ENCODE measurements at places on chromosomes 3 and 15.
A peak's percentile ranks its signal among the peaks of the same experiment; 100 is the strongest.

GRCh38 chr3:164222197-164222596 is 856.1 kb downstream of the SI start:
- DNase-seq = no peak

- DNase-seq = no peak
Measured at GRCh38 chr15:63918317-63918672, 84.5 kb upstream of the HERC1 start.

- DNase-seq = no peak
Measured at GRCh38 chr3:10933470-10933804, 59.1 kb upstream of the SLC6A1 start.

DNA sequence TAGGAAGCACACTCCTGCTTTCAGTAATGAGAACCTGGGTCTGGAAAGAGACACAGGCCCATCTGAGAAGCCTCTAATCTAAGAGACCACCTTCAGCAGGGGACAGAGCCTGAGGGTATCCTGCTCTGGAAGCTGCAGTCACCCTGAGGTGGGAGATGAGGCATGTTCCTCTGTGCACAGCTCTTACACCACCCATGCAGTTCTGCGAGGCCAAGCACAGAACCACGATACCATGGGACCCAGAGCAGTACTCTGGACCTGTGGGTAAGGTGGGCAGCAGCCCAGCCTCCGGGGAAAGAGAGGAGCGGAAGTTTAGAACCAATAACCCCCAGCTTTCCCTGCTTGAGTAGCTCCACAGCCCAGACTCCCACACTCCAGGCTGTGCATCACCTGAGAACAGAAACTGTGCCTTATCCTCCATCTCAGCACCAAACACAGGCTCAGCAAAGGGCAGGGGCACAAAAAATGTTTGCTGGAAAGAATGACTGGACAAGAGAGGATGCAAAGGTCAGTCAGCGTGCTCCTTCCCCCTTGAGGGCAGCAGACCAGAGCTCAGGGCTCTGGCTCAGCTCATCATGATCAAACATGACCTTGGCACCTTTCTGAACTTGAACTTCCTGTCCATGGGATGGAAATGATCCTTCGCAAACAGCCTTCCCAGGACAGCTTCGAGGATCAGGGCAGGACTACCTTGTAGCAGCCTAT is 43.1 kb downstream of the RBPMS2 start:
- peak; percentile 50 for DNase-seq

DNA sequence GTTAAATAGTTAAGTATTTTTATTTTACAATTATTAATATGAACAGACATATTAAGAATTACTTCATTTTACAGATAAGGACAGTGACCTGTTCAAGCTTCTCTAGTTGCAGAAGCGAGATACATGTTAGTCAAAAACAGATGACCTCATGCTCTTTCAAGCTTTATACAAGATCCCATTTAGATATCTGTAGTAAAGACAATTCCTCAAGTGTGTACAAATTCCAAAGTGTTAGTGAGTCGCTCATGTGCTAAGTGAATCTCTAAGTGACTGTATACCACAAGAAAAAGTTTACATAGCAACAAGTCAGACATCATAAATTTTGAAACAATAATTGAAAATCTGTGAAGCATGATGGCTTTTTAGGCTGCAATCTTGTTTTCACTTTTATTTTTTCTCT is 293.8 kb downstream of the ROBO1 start:
- DNase-seq = no peak

GRCh38 chr3:23916152-23916885 is 471 bp downstream of the NKIRAS1 start:
- no peak for DNase-seq

DNA sequence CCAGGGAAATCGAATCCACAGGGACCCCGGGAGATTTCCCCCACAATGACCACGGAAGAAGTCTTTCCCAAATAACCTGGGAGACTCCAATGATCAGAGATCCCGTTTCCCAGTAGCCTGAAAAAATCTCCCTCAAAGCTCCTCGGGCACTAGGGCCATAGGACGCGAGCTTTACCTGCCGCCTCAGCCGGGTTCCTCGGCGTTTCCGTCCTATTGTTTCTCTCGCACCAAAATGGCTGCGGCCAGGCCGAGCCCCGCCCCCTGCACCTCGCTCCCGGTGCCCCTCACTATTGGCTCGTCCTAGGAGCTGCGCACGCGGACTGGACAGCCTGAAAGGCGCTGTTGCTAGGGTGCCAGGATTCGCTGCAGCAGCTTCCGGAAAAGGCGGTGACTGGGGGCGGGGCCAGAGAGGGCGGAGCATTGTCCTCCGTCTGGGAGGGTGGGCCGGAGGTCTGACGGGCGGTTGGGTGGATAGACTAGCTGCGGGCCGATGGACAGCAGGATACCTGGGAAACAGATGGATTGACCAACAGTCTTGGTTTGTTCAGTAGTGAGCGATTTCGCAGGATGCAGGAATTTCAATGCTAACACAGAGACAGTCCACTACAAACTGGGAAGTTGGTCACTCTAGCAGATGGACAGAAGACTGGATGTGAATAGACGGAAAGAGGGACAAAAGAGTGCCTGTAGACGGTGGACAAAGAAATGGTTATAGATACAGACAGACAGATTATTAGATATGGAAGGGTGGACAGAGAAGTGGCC is at the start of gene IP6K2:
Gene IP6K2 (minus strand): TSS at position 240 of the 765 bp plus-strand sequence. CDS start 21,930 bp downstream, outside the sequence.
- DNase-seq = peak; percentile 95

GRCh38 chr3:127260826-127261555 is 26.9 kb downstream of the PRR20G start:
- DNase-seq = no peak

DNA sequence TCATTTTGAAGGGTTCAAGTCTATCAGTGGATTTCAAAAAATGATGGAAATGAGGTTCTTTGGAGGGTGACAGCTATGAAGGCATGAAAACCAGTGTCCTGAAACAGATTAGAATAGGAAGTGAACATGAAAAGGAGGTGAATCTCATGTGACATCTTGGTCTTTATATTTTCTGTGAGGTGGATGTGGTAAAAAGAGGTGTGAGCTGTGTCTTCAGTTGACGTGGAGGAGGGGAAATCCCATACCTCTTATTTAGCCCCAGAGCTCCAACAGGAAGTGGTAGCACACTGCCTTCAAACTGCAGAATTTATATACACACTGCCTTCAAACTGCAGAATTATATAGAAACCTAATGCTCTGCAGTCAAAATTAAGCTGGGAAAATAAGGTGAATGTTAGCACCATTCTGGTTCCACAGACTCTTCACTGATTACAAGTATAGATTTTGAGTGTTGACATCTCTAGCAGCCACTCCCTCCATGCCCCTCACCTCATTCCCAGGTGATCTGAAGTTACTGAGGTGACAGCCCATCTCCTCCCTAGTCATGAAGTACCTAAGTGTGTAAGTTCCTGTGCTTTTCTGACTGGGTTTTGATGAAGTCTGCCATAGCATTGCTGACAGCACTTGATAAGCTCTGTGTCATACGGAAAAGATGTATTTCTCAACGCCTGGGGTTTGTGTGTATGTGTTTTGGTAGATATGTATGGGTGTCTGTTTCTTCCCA is 2.7 kb downstream of the RAB8B start:
- DNase-seq = no peak

DNA sequence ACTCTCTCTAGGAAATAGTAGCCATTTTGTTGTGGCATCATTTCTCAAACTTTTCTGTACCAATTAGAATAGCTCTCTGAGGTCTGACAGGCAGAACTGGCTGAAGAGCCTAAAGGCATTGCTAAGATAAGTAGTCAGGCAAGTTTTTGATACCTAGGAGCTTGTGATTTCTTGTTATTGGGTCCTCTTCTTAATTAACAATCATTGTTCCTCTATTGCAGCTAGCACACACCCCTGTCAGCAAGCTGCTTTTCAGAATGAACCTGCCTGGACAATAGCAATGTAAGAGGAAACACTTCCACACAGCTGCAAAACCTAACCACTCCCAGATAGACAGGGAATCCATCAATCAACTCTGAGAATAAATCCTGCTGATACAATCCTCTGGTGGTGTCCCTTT is 403.9 kb upstream of the TBL1XR1 start:
- DNase-seq = no peak

- no peak for DNase-seq
Measured at GRCh38 chr3:18185624-18186023, 239.5 kb downstream of the SATB1 start.

DNA sequence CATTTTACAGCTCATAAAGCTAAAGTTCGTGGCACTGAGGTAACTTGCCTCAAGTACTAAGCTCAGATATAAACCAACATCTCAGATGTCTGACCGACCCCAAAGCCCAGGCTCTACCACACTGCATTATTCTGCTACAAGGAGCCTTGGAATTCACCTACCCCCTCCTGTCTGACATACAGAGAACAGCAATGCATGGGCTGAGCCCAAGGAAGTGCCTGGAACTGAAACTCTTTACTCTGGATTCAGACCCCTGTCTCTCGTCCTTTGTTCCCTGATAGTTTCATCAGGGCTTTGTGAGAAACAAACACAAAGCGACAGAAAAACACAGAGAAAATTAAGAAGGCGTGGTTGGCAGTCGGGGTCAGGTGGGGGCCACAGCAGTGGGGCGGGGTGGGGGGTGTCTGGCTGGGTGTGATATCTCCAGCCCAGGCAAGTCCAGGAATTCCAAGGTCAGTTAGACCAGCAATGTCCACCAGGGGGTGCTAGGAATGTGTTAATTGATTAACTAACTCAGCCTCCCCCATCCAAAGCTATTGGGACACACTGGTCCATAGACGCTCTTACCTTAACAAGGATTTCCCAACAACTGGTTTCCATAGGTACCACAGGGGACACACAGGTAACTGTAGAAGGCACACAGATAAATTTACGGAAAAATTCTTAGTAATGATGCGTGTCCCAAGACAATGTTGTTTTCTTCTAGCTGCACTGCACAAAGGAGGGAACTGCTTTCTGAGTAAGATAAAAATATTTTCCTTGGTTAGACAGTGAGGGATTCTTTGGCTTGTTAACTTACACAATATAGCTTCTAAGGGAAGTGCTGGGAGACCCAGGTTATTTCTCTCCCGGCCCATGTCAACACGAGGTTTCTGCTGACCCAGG is 18.8 kb upstream of the SSUH2 start:
- DNase-seq = peak; percentile 79
